ENCODE measurements at places on chromosomes 2 and 18. TPM values are rescaled to one million over a fixed set of nuclear protein-coding genes. Genes with fewer than 3 reads are reported as not detected.

DNA sequence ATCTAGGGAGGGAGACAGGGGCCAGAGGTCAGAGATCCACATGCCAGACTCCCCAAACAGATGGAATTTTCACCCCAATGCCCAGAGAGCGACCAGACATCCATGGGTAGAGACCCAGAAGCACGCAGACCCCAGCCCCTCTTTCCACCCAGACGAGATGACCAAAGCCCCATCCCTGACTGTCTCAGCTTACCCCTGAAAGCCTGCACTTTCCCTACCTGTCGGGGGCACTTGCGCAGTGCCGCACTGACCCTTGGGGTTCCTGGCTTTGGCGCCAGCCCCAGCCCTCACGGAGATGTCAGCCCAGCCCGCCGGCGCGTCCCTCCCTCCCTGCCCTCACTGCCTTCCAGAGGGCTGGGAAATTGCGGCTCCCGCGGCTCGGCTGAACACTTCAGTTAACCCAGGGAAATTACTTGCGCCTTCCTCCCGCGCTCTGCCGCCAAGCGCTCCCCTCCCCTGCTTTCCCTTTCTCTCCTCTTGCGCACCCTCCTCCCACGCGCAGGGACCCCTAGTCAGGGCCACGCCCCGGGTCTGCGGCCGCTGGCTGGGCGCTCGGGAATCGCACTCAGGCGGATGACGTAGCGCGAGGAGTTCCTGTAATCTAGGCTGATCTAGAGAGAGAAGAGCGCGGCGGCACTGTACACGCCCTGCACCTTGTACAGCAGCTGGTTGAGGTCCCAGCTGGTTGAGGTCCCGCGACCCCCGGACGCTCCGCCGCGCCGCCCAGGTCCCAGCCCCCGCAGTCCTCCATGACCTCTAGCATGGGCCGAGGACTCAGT lies 12.0 kb downstream of the ALPG start:
- peak; percentile 59 for DNase-seq

DNA sequence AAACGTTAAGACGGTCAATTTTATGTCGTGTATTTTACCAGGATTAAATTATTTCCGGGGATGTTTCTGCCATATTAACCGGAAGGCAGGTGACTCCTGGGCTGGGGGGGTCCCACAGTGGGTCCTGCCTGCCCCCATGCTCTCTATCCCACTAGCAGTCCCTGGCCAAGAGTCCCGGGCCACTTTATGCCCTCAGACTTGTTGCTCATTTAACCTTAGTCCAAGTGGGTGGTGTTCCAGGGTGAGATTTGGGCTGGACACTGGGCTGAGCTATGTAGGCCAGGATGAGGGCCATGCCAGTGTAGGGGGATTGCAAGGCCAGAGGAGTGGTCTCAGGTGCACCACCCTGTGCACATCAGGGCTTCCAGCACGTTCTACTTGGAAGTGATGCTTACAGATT lies 24.1 kb downstream of the TWIST2 start:
- DNase-seq: no peak

GRCh38 chr2:121031568-121032340 lies 253.2 kb downstream of the TFCP2L1 start:
- DNase-seq: no peak

DNA sequence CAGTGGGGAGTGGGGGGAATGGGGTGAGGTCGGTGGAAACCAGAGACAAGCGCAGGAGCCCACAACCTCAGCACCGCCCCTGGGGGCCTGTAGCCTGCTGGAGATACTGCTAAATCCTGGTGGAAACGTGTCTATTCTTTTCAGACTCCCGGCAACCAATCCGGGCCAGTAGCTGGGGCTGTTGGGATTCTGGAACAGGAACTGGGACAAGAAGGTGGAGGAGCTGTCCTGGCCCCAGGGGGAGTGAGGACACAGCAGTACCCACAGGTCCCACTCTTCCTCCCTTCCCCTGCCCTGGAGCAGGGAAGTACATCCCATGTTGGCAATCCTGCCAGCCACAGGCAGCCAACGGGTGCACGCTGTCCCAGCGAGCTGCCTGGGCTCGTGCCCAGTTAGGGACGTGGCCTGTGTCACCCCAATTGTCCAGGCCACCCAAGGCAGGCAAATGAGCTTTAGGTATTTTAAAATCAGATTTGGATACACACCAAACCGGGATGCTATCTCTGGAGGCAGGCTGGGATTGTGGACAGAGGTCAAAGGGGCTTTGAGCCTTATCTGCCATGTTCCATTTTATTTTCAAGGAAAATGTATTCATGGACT lies 51.8 kb downstream of the HS1BP3 start:
- no peak for DNase-seq

- DNase-seq: no peak
Observed at GRCh38 chr2:238418196-238418998, 8.3 kb upstream of the ASB1 start.

Gene CAPG
- 283 TPM for total RNA-seq

GRCh38 chr2:45782436-45782835 lies 131.0 kb downstream of the PRKCE start:
- DNase-seq: no peak

DNA sequence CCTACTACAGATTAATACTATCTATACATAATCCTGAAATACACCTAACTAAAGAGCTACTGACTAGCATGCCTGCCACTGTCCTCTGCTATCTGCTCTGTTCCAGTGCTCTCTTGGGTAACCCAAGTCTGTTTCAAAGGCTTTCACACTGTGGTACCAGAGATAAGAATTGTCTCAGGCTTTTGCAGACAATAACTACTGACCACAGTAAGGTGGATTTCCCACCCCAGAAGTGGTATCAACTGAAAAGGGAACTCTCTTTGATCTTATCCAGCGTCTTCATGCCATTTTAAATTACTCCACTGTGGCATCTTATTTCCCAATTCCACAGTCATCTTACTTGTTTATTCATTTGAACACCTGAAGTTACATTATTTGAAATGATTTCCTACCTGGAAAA lies 190.2 kb downstream of the IKZF2 start:
- no peak for DNase-seq

GRCh38 chr18:10840743-10841142 lies 308.6 kb downstream of the PIEZO2 start:
- DNase-seq: no peak

GRCh38 chr2:230783101-230783500 lies 70.5 kb downstream of the CAB39 start:
- DNase-seq: no peak

DNA sequence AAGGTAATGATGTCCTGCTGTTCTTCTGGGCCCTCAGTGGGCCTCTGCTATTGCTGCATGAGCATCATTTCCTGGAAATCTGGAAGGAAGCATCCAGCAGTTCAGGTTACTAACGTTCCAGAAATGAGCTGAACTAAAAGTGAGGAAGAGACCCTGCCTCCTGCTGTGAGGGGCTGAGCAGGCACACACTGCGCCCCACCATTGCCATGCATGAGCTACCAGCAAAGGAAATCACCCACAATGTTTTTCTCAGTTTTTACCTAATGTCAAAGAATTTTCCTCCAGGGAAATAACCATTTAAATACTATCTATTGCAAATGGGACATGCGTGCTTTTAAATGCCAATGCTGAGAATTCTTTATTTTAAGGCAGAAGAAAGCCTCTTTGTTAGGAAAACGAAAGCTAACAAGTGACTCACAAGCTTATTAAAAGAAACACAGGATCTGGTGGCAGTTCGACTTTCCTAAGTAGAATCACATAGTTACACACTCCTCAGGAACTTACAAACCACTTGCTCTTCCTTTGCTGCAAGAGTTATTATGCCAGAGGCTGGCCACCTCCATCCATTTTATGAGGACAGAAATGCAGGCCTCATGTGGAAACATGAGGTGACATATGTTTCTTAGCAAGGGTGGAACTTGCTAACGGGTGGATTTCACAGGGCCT lies 152.6 kb upstream of the TTC39C start:
- DNase-seq: no peak

- no peak for DNase-seq
Observed at GRCh38 chr2:190683802-190684201, 34.9 kb downstream of the NAB1 start.

DNA sequence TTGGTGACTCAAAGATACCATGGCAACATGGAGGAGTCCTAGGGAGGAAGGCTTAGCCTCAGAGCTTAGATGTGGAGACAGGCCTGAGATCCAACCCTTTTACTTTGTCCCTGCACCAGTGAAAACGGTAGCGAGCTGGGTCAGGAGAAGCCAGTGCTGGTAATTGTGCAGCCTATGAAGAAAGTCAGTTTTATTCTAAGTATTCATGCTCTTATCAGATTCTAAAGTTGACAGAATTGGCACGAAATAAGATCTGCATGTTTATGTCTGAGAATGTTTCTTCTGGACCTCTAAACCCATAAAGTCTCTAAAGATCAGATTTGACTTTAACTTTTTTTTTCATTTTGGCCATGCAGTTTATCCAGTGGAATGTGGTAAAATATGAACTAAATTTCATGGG lies 93.8 kb downstream of the SCG2 start:
- DNase-seq: no peak

Data from MG63 (cell line).